ENCODE measurements at places on chromosomes 6 and 20. TPM values are rescaled to one million over a fixed set of nuclear protein-coding genes. Genes with fewer than 3 reads are reported as not detected.

GRCh38 chr6:49531774-49532569 is 18.5 kb upstream of the C6orf141 start:
- DNase-seq: peak; percentile 79

- peak; percentile 42 for DNase-seq
These were observed 43.6 kb upstream of the FAM83B start for GRCh38 chr6:54802775-54803634.

DNA sequence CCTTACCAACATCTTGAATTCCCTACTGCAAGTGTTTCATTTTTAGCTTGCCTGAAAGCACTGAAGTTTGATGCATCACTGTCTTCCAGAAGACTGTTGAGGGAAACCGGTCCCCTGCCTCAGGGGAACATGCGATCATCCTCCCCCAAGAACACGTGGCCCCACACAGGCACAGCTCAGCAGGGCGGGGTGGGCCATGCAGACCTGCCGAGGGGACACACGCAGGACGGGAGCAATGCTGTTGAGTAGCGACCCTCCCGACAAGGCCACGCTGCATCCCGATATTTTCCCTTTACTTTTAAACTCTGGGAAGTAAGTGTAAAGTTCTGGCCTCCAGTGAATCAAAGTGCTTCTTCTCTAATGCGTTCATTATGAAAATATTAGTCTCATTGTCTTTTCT is 59.3 kb upstream of the XRN2 start:
- no peak for DNase-seq

DNA sequence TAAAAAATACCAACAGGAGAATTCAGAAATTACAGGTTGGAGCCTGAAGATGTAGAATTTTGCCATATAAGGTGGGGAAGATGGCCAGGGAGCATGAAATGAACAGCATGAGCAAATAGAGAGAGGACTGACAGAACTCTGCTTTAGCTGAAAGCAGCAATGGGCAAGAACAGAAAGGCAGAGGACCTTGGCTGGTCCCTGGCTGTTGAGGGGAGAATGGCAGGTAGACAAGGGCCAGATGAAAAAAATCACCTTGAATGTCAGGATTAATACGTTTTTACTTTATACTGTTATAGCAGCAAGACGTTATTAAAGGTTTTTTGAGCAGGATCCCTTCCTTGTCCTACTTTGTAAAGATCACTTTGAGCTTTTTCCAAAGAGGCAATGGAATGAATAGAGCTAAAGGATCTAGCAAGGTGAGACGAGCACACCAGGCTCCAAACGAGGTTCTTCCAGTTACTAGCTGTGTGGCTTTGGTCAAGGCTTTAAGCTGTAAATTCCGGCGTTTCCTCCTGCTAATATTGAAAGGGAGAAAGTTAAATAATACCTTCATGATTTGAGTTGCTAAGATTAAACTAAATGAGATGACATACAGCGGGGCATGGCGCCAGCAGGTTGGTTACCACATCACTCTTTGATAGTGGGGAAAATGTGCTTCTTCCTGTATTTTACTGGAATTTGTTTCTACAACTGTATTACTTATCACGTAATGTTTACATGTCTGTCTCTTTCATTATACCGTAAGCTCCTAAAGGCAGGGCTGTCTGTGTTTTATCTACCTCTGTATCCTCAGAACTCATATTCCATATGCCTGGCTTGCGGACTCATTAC is 776 bp downstream of the PPIL1 start:
- peak; percentile 67 for DNase-seq

RNF144B gene
- 3.5 TPM for total RNA-seq

MUC21 gene
- total RNA-seq: not detected

ENPP3 gene
- not detected for total RNA-seq

SLC35F1 gene
- not detected for total RNA-seq

EMILIN3 gene
- not detected for total RNA-seq

All from GM23248 (cell line).